ENCODE measurements at places on chromosomes 7 and 10. TPM values are rescaled to one million over a fixed set of nuclear protein-coding genes. Genes with fewer than 3 reads are reported as not detected.

The EPHA1 gene
- total RNA-seq = 27.3 TPM

The FBXL13 gene
- 1.3 TPM for total RNA-seq

The PPP1R17 gene
- total RNA-seq = not detected

The SYT15 gene
- total RNA-seq = under 0.01 TPM

The JCAD gene
- total RNA-seq = 0.17 TPM

The TRIL gene
- not detected for total RNA-seq

The PRSS1 gene
- not detected for total RNA-seq

The HOXA13 gene
- not detected for total RNA-seq

The MYL7 gene
- total RNA-seq = not detected

The NUTM2B gene
- 0.50 TPM for total RNA-seq

The CD36 gene
- total RNA-seq = not detected

The ODAD2 gene
- total RNA-seq = 1.5 TPM

The ATOH7 gene
- not detected for total RNA-seq

The PLCE1 gene
- total RNA-seq = 2.2 TPM

The HHEX gene
- total RNA-seq = 0.28 TPM

The MRPS24 gene
- 49.0 TPM for total RNA-seq

The ADAM12 gene
- total RNA-seq = 8.2 TPM

The SEPTIN14 gene
- total RNA-seq = not detected

The PAX2 gene
- total RNA-seq = not detected

The KIAA1217 gene
- 47.5 TPM for total RNA-seq

The SFMBT2 gene
- 1.5 TPM for total RNA-seq

The TAS2R3 gene
- 2.6 TPM for total RNA-seq

The CNNM1 gene
- 0.52 TPM for total RNA-seq

The SEMA3E gene
- 10.3 TPM for total RNA-seq

The TMEM176A gene
- not detected for total RNA-seq

The ZNF425 gene
- 4.4 TPM for total RNA-seq

The HTR7 gene
- 24.9 TPM for total RNA-seq

The AUTS2 gene
- 7.3 TPM for total RNA-seq

The RNF32 gene
- 0.96 TPM for total RNA-seq

The NRAP gene
- total RNA-seq = not detected

The LIPF gene
- total RNA-seq = not detected

The ADRA2A gene
- total RNA-seq = not detected

The RASSF4 gene
- total RNA-seq = 1.4 TPM

The ABCB4 gene
- total RNA-seq = not detected

The CLDN3 gene
- 0.83 TPM for total RNA-seq

The CFAP70 gene
- 1.3 TPM for total RNA-seq

The CALML3 gene
- 173 TPM for total RNA-seq

The EPO gene
- not detected for total RNA-seq

The PRSS37 gene
- total RNA-seq = not detected

The COL28A1 gene
- total RNA-seq = 0.16 TPM

The ZNRF2 gene
- 32.3 TPM for total RNA-seq

The SKIDA1 gene
- total RNA-seq = 1.5 TPM

The TMEM26 gene
- total RNA-seq = not detected

The GPR158 gene
- total RNA-seq = not detected

The JAZF1 gene
- total RNA-seq = 6.5 TPM

The PDZD8 gene
- 48.6 TPM for total RNA-seq

The CTAGE4 gene
- total RNA-seq = 10.3 TPM

The ADAM8 gene
- total RNA-seq = 46.0 TPM

The SLIT1 gene
- total RNA-seq = not detected

The AFAP1L2 gene
- 50.3 TPM for total RNA-seq

The NPFFR1 gene
- total RNA-seq = not detected

The LZTS2 gene
- total RNA-seq = 37.1 TPM

The CYP3A5 gene
- total RNA-seq = not detected

The DRGX gene
- total RNA-seq = not detected

The MRC1 gene
- total RNA-seq = not detected

The LRRC17 gene
- not detected for total RNA-seq

The ENKUR gene
- 0.24 TPM for total RNA-seq

The OR2A2 gene
- total RNA-seq = not detected

The RAMP3 gene
- total RNA-seq = not detected

The ZNF853 gene
- 0.21 TPM for total RNA-seq
